ENCODE measurements at places on chromosomes 12 and 14. TPM values are rescaled to one million over a fixed set of nuclear protein-coding genes. Genes with fewer than 3 reads are reported as not detected.

Gene TM7SF3
- total RNA-seq: 77.5 TPM

Gene SCNN1A
- total RNA-seq: 0.16 TPM

Gene NEUROD4
- not detected for total RNA-seq

Gene TDRD9
- total RNA-seq: 1.6 TPM

Gene BDKRB1
- total RNA-seq: 13.4 TPM

Gene OR6S1
- not detected for total RNA-seq

Gene LBHD2
- not detected for total RNA-seq

Gene PRPF40B
- 17.3 TPM for total RNA-seq

Gene CABP1
- total RNA-seq: 0.17 TPM

Gene LRP6
- total RNA-seq: 44.0 TPM

Gene OAS2
- 0.69 TPM for total RNA-seq

Gene GALNT8
- 0.17 TPM for total RNA-seq

Gene COX8C
- total RNA-seq: not detected

Gene ELK3
- 13.2 TPM for total RNA-seq

Gene CSAD
- 8.4 TPM for total RNA-seq

Gene MIP
- not detected for total RNA-seq

Gene SELPLG
- total RNA-seq: 1.5 TPM

Gene CBLN3
- total RNA-seq: 4.8 TPM

Gene MEG3
- 226 TPM for total RNA-seq

Gene ESYT1
- total RNA-seq: 202 TPM

Gene MMP19
- 6.1 TPM for total RNA-seq

Gene CCDC88C
- total RNA-seq: under 0.01 TPM

Gene INHBE
- 0.52 TPM for total RNA-seq

Gene REP15
- total RNA-seq: 0.32 TPM

Gene EGLN3
- total RNA-seq: 0.32 TPM

Gene SERPINA3
- total RNA-seq: 0.32 TPM

Gene PLEK2
- 2.6 TPM for total RNA-seq

Gene KCNJ8
- 5.5 TPM for total RNA-seq

Gene KRT72
- not detected for total RNA-seq

Gene RAD9B
- total RNA-seq: 0.69 TPM

Gene DAO
- not detected for total RNA-seq

Gene ZNF384
- total RNA-seq: 9.6 TPM

Gene LYSET
- total RNA-seq: 8.2 TPM

Gene ANKRD33
- 0.16 TPM for total RNA-seq

Gene KCNH3
- total RNA-seq: 0.52 TPM

Gene TOMM20L
- not detected for total RNA-seq

Gene AKAP3
- 2.1 TPM for total RNA-seq

Gene CHGA
- not detected for total RNA-seq

Gene NGB
- total RNA-seq: not detected

Gene FBXO34
- 14.5 TPM for total RNA-seq

Gene YBX3
- total RNA-seq: 86.2 TPM

Gene ALDH2
- total RNA-seq: 113 TPM

Gene VWF
- 0.69 TPM for total RNA-seq
